ENCODE measurements at places on chromosomes 2 and 18.

DNA sequence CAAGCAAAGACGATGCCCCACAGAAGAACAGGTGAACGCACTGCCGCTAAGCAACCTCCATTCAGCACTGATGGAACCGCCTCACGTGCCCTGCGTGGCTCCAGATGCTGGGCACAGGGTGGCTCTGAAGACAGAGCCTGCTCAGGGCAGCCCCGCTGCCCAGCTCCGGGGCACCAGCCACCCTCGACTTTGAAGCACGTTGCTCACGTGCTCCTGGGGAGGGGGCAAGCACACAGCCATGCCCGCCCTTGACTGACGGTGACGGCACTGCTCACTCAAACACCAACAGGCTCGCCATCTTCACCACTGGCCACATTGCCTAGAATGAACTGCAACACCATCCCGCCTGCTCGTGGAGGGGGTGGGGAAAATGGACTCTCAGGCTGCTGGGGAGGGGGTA is 251.3 kb downstream of the HDAC4 start:
- no peak for DNase-seq

- no peak for DNase-seq
Measured at GRCh38 chr2:42826231-42826630, 33.8 kb upstream of the HAAO start.

GRCh38 chr2:216787851-216788540 is 71.9 kb downstream of the TNP1 start:
- DNase-seq, result no peak

DNA sequence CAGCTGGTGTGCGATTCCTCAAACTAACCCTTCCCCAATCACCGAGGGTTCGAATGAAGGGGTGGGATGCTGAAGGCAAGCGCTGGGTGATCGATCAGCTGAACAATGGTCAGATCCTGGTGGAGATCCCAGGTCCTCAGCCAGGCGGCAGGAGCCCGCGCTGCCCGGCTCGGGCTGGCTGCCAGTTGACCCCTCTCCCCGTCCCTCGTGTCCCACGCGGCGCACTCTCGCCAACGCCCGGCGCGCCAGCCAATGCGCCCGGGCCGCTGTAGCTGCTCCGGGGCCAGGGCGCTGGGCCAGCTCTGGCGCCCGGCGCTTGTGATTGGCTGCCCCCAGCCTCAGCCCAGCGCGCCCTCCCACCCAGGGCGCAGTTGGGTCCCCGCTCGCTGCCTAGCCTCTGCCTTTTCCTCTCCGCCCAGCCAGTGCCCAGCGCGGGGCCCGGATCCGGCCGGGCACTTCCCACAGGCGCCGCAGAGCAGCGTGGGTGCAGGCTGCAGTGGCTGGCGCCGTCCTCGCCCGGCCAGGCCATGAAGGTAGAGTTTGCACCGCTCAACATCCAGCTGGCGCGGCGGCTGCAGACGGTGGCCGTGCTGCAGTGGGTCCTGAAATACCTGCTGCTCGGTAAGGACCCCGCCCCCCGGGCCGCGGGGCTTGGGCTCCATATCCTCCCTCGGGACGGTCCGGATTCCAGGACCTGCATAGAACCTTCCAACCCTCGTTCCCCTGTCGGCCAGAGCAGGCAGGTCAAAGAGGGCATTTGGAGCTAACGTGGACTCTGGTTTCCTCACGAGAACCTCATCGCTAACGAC is at the start of gene MOGAT1:
TSS of gene MOGAT1 (plus strand) at position 400 of the 809 bp plus-strand sequence. CDS start at position 528, 128 bp downstream.
- no peak for DNase-seq

DNA sequence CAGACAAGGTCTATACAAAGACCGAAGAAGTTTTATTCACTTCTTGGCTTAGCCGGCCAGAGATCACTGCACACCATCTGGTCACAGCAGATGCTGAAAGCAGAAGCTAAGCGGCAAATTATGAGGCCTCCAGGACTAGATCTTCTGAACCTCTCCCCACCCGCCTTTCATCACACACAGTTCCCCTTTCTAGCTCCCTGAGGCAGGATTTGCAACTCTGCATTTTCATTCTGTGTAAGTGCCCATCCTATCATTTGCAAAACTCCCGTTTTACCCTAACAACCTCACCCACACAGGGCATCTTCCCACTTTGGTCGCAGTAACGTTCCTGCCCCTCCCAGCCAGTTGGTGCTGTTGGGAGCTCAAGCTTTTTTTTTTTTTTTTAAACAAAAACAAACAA is 3.1 kb upstream of the MOB1A start:
- DNase-seq, result no peak

DNA sequence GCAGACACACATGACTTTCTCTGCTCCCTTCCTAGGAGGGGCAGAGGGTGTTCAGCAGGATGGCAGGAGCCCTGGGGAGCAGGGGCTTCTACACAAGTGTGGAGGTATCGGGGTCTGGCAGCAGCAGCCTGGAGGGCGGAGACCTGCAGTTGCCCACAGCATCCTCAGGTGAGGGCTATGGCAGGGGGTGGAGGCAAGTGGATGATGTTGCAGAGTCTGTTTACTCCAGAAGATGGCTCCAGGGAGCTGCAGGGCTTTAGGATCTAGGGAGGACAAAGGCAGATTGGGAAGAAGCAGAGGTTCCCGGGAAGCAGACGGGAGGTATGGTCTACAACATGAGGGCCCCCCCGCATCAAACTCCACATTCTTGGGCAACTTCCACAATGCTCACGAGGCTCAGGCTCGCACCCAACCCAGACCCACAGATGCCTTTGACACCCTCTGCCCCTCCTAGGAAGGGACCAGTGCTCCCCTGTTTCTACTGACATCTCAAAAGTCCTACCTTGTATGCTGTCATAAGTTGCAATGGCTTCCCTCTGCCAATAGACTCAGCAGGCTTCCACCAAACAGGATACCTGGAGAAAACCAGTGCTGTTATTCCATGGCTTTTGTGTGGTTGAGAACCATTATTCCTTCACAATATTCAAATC is 12.0 kb upstream of the ATP6V1C2 start:
- DNase-seq, result no peak

- no peak for DNase-seq
Measured at GRCh38 chr2:173574324-173575112, 219.8 kb downstream of the CDCA7 start.

GRCh38 chr2:42601076-42601475 is 32.6 kb downstream of the MTA3 start:
- DNase-seq, result no peak

DNA sequence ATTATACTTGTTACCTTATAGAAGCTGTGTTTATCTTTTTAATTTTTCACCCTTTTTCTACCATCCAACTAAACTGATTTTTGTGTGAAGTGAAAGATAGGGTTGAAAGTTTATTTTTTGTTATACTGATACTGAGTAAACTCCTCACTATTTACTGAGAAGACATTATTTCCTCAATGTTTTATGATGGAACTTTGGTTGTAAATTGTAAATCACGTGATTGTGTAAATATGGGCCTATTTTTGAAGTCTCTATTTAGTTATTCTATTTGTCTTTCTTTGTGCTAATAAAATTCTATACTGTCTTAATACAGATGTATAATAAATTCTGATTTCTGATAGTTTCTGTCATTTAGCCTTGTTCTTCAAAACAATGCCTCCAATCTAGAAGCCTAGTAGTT is 697.2 kb upstream of the SLC8A1 start:
- DNase-seq, result no peak

GRCh38 chr2:37357530-37357929 is 13.1 kb downstream of the QPCT start:
- DNase-seq, result no peak
